ENCODE measurements at places on chromosomes 7 and 10. TPM values are rescaled to one million over a fixed set of nuclear protein-coding genes. Genes with fewer than 3 reads are reported as not detected.

The CPA4 gene
- not detected for total RNA-seq

The PNLIPRP2 gene
- total RNA-seq: not detected

The DPYSL4 gene
- total RNA-seq: 60.0 TPM

The INMT gene
- 1.3 TPM for total RNA-seq

The GHRHR gene
- not detected for total RNA-seq

The DLX6 gene
- total RNA-seq: not detected

The PRKCQ gene
- total RNA-seq: 59.6 TPM

The TFEC gene
- total RNA-seq: 15.4 TPM

The GNAI1 gene
- total RNA-seq: 0.92 TPM

The MCMBP gene
- 42.6 TPM for total RNA-seq

The ZP3 gene
- total RNA-seq: 2.8 TPM

The PHTF2 gene
- 30.1 TPM for total RNA-seq

The PPP1R9A gene
- total RNA-seq: not detected

The ADIRF gene
- total RNA-seq: not detected

The STEAP4 gene
- not detected for total RNA-seq

The CLDN15 gene
- 22.7 TPM for total RNA-seq

The CXCL12 gene
- not detected for total RNA-seq

The C7orf33 gene
- total RNA-seq: not detected

The SPDYE1 gene
- total RNA-seq: not detected

The CDK14 gene
- total RNA-seq: 1.0 TPM

The SEMA3E gene
- not detected for total RNA-seq

The CALCR gene
- total RNA-seq: not detected

The OGDHL gene
- not detected for total RNA-seq

The RRP12 gene
- total RNA-seq: 25.1 TPM

The PTPRZ1 gene
- total RNA-seq: not detected

The CYP26A1 gene
- not detected for total RNA-seq

The GRM3 gene
- total RNA-seq: not detected

The SPOCK2 gene
- total RNA-seq: 312 TPM

The AVPI1 gene
- 0.65 TPM for total RNA-seq

The RELN gene
- total RNA-seq: not detected

The LIPM gene
- total RNA-seq: not detected

The ZNF804B gene
- total RNA-seq: not detected

The VENTX gene
- 0.85 TPM for total RNA-seq

The ABHD11 gene
- 20.8 TPM for total RNA-seq

The LEP gene
- not detected for total RNA-seq

The NCF1 gene
- total RNA-seq: 70.1 TPM

The NME8 gene
- 5.5 TPM for total RNA-seq

The LIPJ gene
- total RNA-seq: 0.43 TPM

The C10orf62 gene
- total RNA-seq: not detected

The CYP3A4 gene
- not detected for total RNA-seq

The RGS10 gene
- total RNA-seq: 149 TPM

The EMX2 gene
- total RNA-seq: not detected

The NPY4R2 gene
- total RNA-seq: not detected

The PNLIPRP1 gene
- not detected for total RNA-seq
